GM18507 (cell line): ENCODE measurements at places on chromosomes 2 and 18.

- DNase-seq, result peak; percentile 32
These were observed 24.5 kb upstream of the LCLAT1 start for GRCh38 chr2:30422444-30423040.

- no peak for DNase-seq
These were observed 23.4 kb upstream of the TANK start for GRCh38 chr2:161136696-161137324.

DNA sequence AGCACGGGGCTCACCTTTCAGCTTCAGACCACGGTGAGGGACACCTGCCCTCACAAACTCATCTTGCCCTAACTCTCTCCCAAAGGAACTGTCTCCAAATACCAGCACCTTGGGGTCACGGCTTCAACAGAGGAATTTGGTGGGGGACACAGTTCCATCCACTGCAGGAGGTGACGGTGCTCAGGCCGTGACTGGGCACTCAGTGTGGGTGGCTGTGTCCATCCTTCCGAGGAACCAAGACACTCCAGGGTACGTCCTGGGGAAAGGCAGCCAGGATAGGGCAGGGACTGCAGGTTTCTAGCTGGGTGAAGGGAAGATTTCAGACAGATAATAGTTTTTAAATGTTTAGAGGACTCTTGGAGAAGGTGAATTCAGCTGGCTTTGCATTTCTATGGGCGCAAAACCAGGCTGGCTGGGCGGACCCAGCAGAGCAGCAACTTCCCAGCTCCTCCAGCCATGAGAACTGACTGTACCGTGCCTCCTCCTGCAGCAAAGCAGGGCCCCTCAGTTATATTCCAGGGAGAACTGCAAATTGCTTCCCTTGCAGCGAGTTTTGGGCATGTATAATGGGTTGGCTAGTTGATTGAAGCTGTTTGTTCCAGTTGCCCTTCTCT is 23.9 kb upstream of the ALLC start:
- no peak for DNase-seq

- no peak for DNase-seq
These were observed 21.1 kb downstream of the UGP2 start for GRCh38 chr2:63862806-63863205.

DNA sequence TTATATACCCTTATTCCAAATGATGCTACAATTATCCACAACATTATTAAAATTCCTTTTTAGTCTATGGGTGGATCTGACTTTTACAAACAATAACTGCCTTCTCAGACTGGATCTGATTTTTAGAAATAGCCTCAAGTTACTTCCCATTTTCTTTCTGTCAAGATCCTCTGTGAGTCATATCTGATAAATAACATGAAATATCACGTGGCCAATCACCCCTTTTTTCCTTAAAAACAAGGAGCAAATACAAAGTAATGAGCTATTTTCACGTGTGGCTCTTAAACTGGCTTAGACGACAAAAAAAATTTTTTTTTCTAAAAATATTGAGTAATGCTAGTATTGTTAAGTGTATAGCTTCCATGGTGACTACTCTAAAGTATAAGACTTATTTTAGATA is 6.7 kb downstream of the PELI1 start:
- no peak for DNase-seq

GRCh38 chr18:53649621-53650020 is 574.8 kb downstream of the MBD2 start:
- DNase-seq, result no peak

GRCh38 chr2:97891611-97892010 is 104.1 kb downstream of the TMEM131 start:
- no peak for DNase-seq

- DNase-seq, result no peak
These were observed 114.6 kb downstream of the TTC32 start for GRCh38 chr2:19787134-19787533.

DNA sequence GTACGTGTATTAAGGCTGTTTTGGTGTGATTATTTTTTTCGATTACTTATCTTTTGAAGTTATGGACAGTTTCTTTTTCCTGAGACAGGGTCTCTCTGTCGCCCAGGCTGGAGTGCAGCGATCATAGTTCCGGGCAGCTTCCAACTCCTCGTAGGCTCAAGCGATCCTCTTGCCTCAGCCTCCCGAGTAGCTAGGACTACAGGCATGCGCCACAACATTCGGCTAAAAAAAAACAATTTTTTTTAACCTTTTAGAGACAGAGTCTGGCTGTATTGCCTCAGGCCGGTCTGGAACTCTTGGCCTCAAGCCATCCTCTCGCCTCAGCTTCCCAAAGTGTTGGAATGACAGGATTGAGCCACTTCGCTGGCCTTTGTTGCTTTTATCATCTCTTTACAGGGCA is 945 bp downstream of the HAT1 start:
- no peak for DNase-seq

GRCh38 chr18:13395577-13395976 is 177.0 kb downstream of the LDLRAD4 start:
- DNase-seq, result no peak

DNA sequence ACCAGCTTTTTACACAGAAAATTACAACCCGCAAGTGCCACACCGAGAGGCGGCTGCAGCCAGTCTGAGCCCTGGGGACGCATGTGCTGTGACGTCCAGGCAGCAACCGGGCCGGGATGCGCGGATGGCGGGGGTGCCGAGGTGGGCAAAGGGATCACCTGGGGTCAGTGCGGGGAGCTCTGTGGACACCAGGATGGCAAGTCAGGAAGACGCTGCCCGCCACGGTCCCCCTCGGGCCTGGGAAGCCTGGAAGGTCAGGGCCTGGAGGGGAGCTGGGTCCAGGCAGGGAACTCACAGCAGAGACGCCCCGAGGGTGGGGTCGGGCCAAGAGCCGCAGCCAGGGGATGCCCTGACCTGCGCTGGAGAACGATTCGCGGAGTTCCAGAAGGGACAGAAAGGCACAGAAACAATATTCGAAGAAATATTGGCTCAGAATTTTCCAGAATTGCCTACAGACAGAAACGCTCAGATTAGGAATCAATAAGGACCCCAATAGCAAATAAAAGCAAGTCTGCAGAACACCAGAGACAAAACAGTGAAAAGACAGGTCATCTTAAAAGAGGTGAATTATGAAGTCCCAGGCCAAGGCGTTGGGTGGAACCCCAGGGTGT is 11.7 kb upstream of the KIF1A start:
- DNase-seq, result no peak

DNA sequence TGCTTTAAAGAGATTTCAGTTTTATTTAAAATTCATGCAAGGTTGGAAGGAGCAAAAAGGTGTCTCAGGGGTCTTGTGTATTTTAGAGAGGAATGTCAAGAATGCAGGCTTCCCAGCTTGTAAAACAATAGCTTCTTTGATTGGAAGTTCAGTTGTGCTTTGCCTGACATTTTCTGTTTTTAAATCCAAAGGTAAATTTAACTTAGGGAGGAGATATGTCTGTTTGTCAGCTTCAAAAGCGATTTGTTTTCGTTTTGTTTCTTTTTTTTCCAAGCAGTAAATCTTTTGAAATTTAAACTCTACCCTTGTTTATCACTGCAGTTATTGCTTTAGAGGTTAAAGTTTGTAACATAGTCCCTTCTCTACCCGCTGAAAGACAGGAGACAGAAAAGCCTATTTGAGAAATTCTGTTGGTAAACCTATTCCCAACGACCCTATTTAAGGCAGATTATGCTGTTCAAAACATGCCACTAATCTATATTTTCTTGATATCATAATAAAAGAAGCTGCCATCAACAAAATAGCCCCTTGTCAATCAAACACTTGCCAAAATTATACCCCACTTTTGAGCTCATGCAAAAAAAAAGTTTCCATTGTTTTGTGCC is 639.6 kb downstream of the IRS1 start:
- DNase-seq, result no peak

DNA sequence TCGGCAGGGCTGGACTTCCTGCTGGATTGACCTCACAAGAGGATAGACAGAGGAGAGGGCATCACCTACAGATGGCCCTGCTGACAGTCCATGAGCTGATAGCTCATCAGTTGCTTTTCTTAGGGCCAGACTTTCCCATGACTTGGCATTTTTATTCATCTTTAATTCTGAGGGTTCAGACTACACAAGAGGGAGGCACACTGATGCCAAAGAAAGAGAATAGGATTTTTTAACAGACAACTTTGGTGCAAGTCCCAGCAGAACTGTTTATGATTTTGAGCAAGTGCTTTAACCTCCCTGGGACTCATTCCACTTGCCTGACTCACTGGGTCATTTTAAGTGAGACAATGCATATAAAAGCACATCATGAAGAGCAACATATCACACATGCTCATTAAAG is 299.2 kb downstream of the INSIG2 start:
- no peak for DNase-seq

DNA sequence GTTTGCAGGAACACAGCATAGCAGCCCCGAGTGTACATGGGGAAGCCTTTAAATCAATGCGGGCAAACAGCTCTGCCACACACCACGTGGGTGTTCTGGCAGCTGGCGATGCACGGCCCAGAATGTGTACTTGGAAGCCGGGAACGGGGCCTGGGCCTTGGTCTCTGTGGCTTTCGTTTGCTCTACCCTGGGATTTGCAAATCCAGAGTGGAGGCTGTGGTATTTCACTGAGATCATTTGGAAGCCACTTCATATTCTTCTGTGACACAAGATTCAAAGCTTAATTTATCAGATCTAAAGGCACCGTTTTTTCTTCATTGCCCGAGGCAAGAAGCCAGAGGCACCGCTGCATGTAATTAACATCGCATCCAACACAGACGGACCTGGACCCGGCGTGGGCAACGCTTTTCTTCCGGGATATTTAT is 246.3 kb upstream of the MYT1L start:
- no peak for DNase-seq
